ENCODE measurements at places on chromosomes 12 and 14.

DNA sequence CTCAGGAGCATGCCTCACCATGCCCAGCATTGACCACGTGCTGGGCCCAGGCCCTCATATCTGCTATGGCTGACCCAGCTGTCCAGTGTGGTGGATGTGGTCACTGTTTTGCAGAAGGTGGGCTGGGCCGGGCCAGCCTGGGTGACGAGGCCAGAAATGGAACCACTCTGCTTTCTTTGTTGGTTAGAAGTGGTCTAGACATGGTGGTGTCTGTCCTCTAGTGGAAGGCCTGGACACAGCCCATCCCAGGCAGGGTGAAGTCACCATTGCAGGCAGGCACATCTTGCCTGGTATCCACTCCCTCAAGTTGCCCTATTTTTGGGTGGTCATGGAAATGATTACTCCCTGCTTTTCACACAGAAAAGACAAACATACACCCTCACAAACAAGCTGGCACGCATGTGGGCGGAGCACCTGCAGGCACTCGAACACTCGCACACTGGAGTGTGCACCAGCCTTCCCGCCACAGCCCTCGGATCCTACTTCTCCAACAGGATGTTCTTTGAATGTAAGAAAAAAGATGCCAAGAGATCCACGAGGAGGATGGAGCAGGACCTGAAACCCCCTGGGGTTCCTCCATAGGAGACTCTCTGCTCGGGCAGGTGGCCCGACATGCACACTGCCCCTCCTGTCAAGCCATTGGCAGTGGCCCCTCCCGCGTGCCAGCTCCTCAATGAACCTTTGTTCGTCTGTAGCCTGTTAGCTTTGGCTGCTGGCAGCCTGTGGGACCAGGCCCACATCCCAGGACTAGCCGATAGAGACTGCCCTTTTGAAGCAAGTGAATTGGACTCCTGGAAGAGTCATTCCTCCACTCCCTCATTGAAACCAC, 38.4 kb downstream of the MLXIP start:
- no peak for DNase-seq

DNA sequence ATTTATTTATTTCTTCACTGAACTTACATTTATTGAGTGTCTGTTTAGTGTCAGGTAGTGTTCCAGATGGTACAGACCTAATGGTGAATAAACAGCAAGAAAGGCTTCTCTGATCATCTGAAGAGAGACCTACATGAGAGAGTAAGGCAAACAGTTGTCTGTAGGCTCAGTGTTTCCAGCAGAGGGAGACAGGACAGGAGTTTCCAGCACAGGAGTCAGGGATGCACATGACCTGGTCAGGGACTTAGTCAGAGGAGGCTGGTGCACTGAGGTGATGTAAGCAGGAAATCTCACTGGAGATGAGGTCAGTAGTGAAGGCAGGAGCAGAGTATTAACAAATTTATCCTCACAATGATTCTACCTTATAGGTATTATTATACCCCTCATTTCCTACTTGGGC, 233.2 kb downstream of the MDGA2 start:
- DNase-seq = peak; percentile 4

- DNase-seq = no peak
These were observed 12.1 kb downstream of the PYGL start for GRCh38 chr14:50932156-50932555.

DNA sequence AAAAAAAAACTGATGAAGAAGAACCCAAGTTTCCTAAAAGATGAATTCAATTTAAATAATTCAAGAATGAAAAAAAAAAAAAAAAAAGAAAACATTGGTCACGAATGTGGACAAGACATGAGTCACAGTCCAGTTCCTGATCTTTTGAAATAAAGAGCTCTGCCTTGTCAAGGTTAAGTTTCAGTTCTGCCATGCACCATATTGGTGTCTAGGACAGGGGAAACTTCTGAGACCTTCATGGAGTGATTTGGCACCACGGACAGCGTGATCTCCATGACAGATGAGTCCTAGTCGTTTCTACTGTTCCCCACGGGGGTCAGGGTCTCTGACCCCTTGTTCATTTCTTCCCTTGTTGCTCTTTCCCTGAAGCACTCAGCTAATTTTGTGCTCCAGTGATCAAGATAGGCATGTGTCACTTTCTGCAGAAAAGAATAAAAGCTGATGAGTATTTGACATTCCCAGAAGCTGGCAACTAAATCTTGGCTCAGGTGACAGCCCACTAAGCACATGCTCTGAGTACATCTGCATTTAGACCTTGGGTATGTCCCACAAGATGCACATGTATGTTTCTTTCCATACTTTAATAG, 1159.7 kb downstream of the BCL11B start:
- no peak for DNase-seq

DNA sequence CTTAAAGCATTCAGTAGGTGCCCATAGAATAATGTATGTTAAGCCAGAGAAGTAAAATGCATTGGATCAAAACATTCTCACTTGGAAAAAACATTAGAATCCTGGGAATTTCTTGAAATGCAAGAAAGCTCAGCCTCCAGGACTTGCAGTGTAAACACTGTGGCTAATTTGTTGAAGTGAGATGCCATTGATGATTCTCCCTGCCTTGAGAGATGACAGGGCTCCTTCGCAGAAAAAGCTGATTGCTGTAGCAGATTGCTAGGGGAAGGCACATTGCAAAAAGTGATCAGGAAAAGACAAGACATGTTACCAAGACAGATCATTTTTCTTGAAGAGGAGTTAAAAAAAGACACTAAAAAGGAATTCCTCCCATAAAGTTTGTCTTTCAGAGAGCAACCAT, 204.2 kb upstream of the HMGA2 start:
- no peak for DNase-seq
